ENCODE measurements at places on chromosomes 12 and 14. TPM values are rescaled to one million over a fixed set of nuclear protein-coding genes. Genes with fewer than 3 reads are reported as not detected.

Gene OR4N5
- not detected for total RNA-seq

Gene REC8
- 5.4 TPM for total RNA-seq

Gene KRT73
- total RNA-seq = not detected

Gene TMEM132D
- not detected for total RNA-seq

Gene PRH1
- total RNA-seq = 7.5 TPM

Gene SIX4
- 0.20 TPM for total RNA-seq

Gene HOXC10
- total RNA-seq = 0.64 TPM

Gene GSC
- total RNA-seq = 0.32 TPM

Gene MUCL1
- total RNA-seq = not detected

Gene OTX2
- total RNA-seq = not detected

Gene DENND5B
- total RNA-seq = 0.60 TPM

Gene ZBTB1
- total RNA-seq = 16.5 TPM

Gene PLEKHH1
- total RNA-seq = 4.5 TPM

Gene AKAP6
- total RNA-seq = 4.4 TPM

All from esophagus mucosa (tissue), 1 donor.